ENCODE measurements at places on chromosomes 11 and 22. TPM values are rescaled to one million over a fixed set of nuclear protein-coding genes. Genes with fewer than 3 reads are reported as not detected.

DNA sequence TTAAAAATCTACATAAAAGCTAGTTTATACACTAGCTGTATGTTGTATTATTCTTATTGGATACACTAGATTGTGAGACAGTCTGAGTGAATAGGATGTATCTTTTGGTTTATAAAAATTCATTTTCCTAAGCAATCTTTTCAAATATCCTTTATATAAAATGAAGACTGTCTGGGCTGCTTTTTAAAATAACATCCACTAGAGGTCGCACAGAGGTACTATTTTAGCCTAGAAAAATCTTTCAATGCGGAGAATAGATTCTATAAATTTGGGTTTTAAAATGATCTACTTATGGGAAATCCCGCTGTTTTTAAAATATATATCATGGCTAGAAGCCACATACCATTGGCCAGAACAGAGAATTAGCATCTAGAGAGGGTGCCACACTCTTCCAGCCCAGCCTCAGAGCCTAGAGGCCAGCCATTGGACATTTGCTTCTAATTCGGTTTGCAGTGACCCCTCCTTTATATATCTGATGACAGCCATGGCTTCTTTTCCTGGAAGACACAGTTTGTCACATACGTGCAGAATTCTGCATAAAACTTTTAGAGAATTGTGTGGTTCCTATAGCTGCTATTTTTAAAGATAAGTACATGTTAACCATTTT, 7.3 kb downstream of the C11orf97 start:
- no peaks in the 10 kb centered on the region for H3K4me1 ChIP-seq
- H3K4me3 ChIP-seq: no peak overlapping the region
- H3K27me3 ChIP-seq: peaks cover 23% of the 10 kb centered on the region
- no peak overlapping the region for H3K27ac ChIP-seq
- DNase-seq: peak; percentile 31
- H3K36me3 ChIP-seq: no peaks in the 10 kb centered on the region

DNA sequence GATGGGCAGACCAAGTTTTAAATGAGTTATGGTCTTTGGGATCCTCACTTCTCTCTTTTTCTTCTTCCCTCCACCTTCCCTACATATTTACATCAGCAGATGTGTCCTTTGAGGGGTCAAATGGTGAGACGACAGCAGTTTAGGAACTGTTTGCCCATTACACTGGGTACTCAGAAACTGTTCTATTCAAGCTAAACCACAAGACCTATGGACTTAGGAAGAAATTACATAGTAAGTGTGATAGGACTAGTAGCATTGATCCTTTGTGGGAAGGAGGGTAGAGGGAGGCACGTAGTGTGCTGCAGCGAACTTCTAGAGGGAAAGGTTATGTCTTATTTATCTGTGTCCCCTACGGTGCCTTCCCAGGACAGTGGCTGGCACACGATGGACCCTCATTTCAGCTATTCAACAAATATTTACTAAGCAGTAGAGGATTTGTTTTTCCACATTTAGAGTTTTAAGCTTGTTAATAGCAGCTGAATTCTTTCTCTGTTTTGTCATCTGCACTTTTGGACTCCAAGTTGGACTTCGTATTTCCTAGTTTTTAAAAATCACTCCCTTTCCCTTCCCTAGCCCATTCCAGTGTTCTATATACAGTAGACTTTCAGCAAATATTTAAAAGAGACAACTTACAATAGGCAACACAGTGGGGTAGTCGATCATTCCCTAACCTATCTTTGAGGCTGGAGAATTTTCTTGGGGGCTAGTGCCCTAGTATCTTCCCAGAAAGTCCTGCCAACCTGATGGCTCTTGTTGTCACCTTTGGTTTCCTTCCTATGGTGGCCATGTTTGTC, 13.9 kb downstream of the FZD4 start:
- H3K36me3 ChIP-seq: no peaks in the 10 kb centered on the region
- H3K27ac ChIP-seq: no peak overlapping the region
- no peak for DNase-seq
- no peak overlapping the region for H3K4me3 ChIP-seq
- H3K27me3 ChIP-seq: peaks cover 7% of the 10 kb centered on the region

DNA sequence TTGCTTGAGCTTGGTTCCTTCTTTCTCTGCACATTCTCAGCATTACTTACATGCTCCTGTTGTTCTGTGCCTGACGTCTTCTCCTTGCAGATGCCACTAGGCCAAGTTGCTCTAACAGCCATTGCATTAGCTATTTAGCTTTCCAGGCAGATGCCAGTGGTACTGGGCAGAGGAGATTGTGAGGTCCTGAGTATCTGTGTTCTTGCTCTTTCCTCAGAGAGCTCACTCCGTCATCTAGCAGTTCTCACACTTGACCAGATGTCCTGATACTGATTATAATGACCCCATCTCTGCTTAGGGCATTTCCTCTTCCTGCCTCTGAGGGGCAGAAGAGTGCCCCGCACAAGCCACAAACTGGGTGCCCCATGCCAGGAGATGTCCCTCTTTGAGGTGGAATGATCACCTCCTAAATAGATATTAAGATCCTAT, 30.7 kb downstream of the ARHGAP1 start:
- H3K4me3 ChIP-seq: no peak overlapping the region
- H3K27ac ChIP-seq: peak overlapping the region; percentile 77
- peaks cover 50% of the 10 kb centered on the region for H3K4me1 ChIP-seq
- H3K27me3 ChIP-seq: no peaks in the 10 kb centered on the region

The FERMT3 gene
- 261 TPM for total RNA-seq

DNA sequence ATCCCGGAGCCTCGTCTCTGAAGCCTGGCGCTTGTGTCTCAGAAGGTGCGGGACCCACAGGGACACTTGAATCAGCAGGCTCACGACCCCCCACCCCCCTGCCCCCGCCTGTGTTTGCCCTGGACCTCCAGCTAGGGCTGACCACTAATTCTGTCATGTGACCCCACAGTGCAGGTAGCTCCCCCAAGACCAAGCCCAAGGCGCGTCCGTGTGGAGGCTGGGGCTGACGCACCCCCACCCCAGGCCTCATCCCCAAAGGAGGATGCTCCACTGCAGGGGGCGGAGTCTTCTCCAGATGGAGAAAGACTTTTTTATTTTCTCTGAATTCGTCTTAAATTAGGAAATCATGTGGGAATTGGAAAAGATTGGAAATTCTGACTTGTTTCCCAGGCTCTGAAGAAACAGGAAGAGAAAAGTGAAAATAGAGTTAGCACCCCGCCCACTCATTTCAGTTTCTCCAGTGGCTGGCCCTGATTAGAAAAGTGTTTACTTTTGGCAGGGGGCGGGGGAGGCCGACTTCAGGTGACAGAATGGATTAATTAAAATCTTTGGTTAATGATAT, 1.0 kb upstream of the RELA start:
- no peak for DNase-seq
- peak overlapping the region; percentile 91 for H3K27ac ChIP-seq
- H3K4me1 ChIP-seq: peaks cover 27% of the 10 kb centered on the region
- peaks cover 24% of the 10 kb centered on the region for H3K36me3 ChIP-seq
- H3K4me3 ChIP-seq: peak overlapping the region; percentile 81
- H3K27me3 ChIP-seq: no peaks in the 10 kb centered on the region

The P2RX3 gene
- not detected for total RNA-seq

GRCh38 chr11:35305670-35306382, 113.5 kb downstream of the SLC1A2 start:
- peak overlapping the region; percentile 44 for H3K4me3 ChIP-seq
- H3K27me3 ChIP-seq: no peaks in the 10 kb centered on the region
- H3K4me1 ChIP-seq: peaks cover 19% of the 10 kb centered on the region
- DNase-seq: peak; percentile 68

- H3K4me1 ChIP-seq: no peaks in the 10 kb centered on the region
- peaks cover 7% of the 10 kb centered on the region for H3K27me3 ChIP-seq
- H3K27ac ChIP-seq: no peak overlapping the region
- no peaks in the 10 kb centered on the region for H3K36me3 ChIP-seq
Observed at GRCh38 chr11:94794287-94795168, 26.4 kb downstream of the AMOTL1 start.

The MS4A7 gene
- not detected for total RNA-seq

GRCh38 chr11:116207421-116208141, 565.2 kb downstream of the BUD13 start:
- H3K27me3 ChIP-seq: no peaks in the 10 kb centered on the region
- DNase-seq: no peak
- no peak overlapping the region for H3K4me3 ChIP-seq
- no peaks in the 10 kb centered on the region for H3K36me3 ChIP-seq
- H3K4me1 ChIP-seq: no peaks in the 10 kb centered on the region

The OR2D2 gene
- not detected for total RNA-seq

- H3K4me3 ChIP-seq: no peak overlapping the region
- peaks cover 13% of the 10 kb centered on the region for H3K4me1 ChIP-seq
- no peak for DNase-seq
- H3K27me3 ChIP-seq: no peaks in the 10 kb centered on the region
- H3K27ac ChIP-seq: no peak overlapping the region
Observed at GRCh38 chr22:44211946-44212930, 31.5 kb downstream of the PARVG start.

DNA sequence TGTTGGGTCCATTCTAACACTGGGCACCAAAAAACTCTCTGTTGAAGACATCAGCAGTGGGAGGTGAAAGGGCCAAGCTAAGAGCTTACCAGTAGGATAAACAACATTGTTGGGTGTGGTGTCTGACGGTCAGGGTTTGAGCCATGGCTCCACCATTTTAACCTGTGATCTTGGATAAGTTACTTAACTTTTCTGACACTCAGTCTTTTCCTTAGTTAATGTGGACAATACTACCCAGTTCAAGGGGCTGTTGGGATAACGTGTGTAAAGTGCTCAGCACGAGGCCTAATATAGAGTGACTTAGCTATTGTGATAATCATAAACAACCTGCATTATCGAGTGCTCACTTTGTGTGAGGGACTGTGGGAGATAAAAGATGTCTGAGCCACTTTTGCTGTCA, 6.1 kb downstream of the UCP3 start:
- H3K27me3 ChIP-seq: no peaks in the 10 kb centered on the region
- peaks cover 62% of the 10 kb centered on the region for H3K4me1 ChIP-seq
- H3K4me3 ChIP-seq: no peak overlapping the region
- DNase-seq: no peak
- no peak overlapping the region for H3K27ac ChIP-seq
- H3K36me3 ChIP-seq: peaks cover 29% of the 10 kb centered on the region

The C11orf86 gene
- not detected for total RNA-seq

DNA sequence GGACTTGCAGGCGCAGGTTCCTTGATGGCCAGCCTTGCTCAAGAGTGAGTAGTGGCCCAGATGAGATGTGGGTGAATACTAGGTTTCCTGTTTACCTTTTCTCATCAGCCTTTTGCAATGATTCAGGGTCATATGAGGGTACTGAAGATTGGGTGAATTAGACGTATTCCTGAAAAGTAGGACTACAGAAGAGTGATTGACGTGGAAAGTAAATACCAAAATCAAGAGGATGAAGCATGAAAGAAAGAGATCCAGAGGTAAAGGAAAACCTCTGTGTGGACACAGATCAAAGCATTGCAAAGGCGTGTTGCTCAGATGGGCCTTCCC, 59.9 kb downstream of the CYB5R2 start:
- H3K4me1 ChIP-seq: no peaks in the 10 kb centered on the region
- no peak for DNase-seq
- H3K4me3 ChIP-seq: no peak overlapping the region

GRCh38 chr22:49199224-49199623, 628.4 kb downstream of the BRD1 start:
- no peak overlapping the region for H3K4me3 ChIP-seq
- no peak for DNase-seq
- no peak overlapping the region for H3K27ac ChIP-seq
- H3K36me3 ChIP-seq: no peaks in the 10 kb centered on the region

The MIOX gene
- 0.40 TPM for total RNA-seq

DNA sequence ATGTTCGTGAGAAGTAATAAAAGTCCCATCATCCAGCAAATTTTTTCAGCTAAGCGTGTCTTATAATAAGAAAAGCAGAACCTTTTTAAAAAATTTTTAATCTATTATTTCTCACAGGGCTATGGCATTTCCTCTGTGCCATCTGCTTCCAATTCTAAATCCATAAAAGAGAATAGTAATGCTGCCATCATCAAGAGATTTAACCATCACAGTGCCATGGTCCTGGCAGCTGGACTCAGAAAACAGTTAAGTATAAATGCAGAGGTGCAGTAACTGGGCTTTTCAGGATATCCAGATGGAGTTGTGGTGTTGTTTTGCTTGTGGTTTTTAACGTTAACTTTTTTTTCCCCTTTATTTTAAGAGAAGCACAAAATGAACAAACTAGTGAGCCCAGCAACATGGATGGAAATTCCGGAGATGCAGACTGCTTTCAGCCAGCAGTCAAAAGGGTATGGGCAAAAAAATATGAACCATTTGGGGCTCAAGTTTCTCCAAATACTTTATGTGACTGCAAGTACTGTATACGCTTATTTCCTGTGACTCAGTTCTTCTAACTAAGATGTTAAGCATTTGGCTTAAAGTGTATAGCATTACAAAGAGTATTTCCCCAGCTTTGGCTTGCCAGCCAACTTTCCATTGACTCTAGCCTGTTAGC, 25.2 kb downstream of the GTF2H1 start:
- DNase-seq: no peak
- no peaks in the 10 kb centered on the region for H3K27me3 ChIP-seq
- H3K27ac ChIP-seq: no peak overlapping the region

The CHRM1 gene
- total RNA-seq: not detected

The SMIM38 gene
- total RNA-seq: 0.18 TPM
